ENCODE measurements at places on chromosomes 2 and 18.

- no peak for DNase-seq
Measured at GRCh38 chr2:202432776-202433175, 56.6 kb downstream of the BMPR2 start.

GRCh38 chr2:216408426-216409290 lies 3.6 kb upstream of the SMARCAL1 start:
- no peak for DNase-seq

DNA sequence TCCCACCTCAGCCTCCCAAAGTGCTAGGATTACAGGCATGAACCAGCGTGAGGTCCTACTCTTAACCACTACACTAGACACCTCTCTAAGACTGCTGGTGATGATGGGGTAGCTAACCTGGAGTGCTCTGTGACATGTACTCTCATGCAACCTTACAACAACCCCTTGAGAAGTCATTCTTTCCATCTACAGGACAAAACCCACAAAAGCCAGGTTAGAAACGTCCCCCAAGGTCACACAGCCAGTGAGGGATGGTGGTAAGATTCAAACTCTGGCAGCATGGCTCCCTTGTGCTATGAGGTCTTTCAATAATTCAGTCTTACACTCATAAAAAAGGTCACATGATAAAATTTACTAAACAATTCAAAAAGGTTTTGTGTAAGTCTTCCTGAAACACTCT lies 94.8 kb upstream of the SERTAD2 start:
- DNase-seq: no peak

- DNase-seq: no peak
Measured at GRCh38 chr2:16526193-16526592, 139.4 kb downstream of the CYRIA start.

- no peak for DNase-seq
Measured at GRCh38 chr2:126616606-126617069, 39.3 kb upstream of the GYPC start.

- no peak for DNase-seq
Measured at GRCh38 chr2:237904831-237905599, 45.6 kb downstream of the RAMP1 start.

DNA sequence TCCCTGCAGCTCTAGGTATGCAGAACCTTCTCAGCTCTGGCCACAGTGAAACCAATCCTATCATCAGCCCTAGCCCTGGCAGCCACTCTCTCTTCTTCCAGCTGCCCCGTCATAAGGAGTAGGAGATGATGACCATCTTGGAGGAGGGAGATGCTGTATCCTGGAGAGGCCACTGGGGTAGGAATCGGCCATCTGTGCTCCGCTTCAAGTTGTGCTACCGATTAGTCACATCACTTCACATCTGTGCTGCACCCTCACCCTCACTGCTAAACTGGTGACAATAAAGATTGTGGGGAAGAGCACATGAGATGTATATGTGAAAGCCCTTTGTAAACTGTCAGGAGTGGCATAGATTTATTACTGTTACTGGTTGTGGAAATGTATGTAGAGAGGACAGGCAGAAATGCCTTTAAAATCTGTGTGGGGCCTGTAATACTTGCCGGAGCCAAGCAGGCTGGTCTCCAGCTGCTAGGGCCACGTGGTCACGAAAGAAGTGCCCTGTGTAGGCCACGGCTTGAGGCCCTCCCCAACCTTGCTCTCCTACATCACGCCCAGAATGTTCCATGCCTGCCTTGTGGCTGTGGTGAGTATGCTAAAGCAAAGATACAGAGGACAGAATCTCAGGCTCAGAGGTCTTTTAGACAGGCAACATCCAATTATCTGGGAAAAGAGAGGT lies 236.8 kb downstream of the CLIP4 start:
- DNase-seq: no peak
